ENCODE measurements at places on chromosomes 7 and 10.
A peak's percentile ranks its signal among the peaks of the same experiment; 100 is the strongest.

- no peak for DNase-seq
Measured at GRCh38 chr10:38025283-38025682, 14.8 kb downstream of the ZNF33A start.

DNA sequence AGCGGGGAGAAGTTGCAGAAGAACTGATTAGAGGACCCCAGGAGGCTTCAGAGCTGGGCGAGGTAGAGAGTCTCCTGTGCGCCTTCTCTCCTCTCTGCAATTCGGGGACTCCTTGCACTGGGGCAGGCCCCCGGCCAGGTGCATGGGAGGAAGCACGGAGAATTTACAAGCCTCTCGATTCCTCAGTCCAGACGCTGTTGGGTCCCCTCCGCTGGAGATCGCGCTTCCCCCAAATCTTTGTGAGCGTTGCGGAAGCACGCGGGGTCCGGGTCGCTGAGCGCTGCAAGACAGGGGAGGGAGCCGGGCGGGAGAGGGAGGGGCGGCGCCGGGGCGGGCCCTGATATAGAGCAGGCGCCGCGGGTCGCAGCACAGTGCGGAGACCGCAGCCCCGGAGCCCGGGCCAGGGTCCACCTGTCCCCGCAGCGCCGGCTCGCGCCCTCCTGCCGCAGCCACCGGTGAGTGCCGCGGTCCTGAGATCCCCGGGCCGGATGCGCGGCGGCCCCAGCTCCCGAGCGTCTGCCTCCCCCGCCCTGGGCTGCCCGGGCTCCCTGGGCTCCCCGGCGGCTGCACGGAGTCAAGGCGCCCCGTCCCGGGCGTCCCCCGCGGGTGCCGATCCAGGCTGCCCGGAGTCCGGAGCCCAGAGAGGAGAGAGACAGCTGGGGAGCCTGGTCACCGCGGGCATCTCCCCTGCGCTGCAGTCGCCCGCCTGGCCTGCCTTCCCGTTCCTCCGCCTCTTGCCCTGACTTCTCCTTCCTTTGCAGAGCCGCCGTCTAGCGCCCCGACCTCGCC is at the start of gene PLAU:
Gene PLAU, plus strand, starts transcription at position 369 of the 789 bp plus-strand sequence. CDS start 424 bp downstream, outside the sequence.
- peak; percentile 32 for DNase-seq

- DNase-seq, result peak; percentile 99
Measured at GRCh38 chr10:71085689-71086438, 126.5 kb upstream of the UNC5B start.

DNA sequence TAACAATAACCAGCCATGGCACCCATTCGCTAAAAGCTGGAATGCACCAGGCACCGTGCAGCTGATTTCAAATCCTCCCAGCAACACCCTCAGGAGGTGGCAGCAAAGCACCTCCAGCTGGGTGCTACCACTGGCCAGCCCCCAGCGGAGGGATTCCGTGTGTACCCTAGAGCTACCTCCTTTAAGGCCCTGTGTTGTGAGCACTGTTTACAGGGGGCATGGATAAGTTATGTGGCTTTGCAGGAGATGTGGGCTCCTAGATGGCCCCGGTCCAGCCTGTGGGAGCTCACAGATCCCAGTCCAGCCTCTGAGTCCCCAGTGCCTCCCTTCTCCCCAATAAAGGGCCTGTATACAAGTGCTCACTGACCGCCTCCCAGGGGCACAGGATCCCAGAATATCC is 27.1 kb downstream of the TNRC18 start:
- DNase-seq, result peak; percentile 49

DNA sequence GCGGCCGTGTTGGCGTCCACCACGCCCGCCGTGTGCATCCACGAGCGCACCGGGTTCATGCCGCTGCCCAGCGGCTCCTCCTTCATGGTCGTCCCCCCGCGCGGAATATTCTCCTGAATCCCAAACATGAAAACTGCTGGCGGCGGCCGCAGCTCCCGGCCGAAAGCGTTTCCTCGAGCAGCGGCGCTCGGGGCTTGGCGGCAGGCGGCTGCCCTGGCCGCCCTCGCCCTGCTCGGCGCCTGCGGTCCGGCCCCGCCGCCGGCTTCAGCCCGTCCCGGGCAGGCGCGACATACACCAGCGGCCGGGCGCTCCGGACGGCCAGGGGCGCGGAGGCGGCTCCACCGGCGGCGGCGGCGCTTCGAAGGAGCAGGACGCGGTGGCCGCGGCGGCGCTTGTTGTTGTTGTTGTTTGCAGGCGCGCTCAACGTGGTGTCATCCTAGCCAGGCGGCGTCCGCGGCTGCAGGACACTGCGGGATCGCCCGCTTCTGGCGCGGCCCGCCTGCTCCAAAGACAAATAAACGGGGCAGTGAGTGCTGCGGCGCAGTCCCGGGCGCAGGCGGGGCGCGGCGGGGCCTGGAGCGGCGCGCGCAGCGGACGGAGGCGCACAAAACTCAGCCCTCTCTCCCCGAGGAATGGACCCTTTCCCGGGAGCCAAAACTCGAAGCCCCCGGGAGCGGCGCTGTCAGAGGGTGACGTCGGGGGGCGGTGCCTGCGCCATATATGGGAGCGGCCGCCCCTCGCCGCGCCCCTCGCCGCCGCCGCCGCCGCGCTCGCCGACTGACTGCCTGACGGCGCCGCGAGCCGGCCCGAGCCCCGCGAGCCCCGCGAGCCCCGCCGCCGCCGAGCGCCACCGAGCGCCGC is at the start of gene EBF3:
Gene EBF3, minus strand, starts transcription at position 634 of the 861 bp plus-strand sequence. Its CDS starts 506 bp downstream, at position 128.
- DNase-seq, result peak; percentile 83

GRCh38 chr7:8365499-8366110 is 67.8 kb upstream of the NXPH1 start:
- peak; percentile 75 for DNase-seq

GRCh38 chr7:82705517-82706260 is 262.1 kb upstream of the CACNA2D1 start:
- DNase-seq, result no peak

- peak; percentile 4 for DNase-seq
Measured at GRCh38 chr10:117112220-117112619, 25.9 kb downstream of the VAX1 start.

DNA sequence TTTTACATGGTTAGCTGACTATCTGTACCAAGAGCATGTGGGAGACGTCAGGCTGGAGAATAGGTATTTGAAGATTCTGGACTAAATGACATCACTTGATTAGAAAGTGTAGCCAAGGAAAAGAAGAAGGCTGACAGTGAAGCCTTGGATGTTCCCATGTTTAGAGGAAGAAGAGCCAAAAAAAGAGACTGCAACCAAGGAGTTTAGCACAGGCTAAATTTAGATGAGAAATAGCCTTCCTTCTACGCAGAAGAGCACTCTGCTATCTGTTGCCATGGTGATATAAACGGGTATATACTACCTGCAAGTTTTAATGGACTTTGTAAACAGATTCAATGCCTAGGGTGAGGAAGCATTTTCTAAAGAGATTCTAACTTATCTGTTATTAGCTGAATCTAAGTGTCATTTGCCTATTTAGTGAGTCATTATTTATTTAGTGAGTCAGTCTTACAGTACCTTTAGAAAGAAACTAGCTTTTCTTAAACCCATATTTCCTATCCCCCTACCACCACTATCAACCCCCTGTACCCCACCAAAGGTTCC is 69.8 kb downstream of the CDK6 start:
- DNase-seq, result no peak

- peak; percentile 78 for DNase-seq
Measured at GRCh38 chr7:4712281-4713182, 30.4 kb downstream of the FOXK1 start.

- no peak for DNase-seq
Measured at GRCh38 chr7:116692401-116693308, 20.7 kb downstream of the MET start.

DNA sequence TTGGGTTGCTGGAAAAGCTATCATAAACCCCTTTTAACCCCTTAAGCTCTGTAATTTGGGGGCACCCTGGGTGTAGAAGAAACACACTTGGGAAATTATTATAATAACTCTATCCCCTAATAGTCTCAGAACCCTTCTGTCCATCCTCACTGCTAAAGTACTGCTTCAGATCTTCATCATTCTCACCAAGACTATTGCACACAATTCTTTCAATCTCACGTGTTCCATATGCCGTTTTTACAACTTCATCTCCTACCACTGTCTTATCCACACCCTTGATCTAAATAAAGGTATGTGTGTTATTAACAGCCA is 15.8 kb downstream of the ANKRD22 start:
- DNase-seq, result no peak

DNA sequence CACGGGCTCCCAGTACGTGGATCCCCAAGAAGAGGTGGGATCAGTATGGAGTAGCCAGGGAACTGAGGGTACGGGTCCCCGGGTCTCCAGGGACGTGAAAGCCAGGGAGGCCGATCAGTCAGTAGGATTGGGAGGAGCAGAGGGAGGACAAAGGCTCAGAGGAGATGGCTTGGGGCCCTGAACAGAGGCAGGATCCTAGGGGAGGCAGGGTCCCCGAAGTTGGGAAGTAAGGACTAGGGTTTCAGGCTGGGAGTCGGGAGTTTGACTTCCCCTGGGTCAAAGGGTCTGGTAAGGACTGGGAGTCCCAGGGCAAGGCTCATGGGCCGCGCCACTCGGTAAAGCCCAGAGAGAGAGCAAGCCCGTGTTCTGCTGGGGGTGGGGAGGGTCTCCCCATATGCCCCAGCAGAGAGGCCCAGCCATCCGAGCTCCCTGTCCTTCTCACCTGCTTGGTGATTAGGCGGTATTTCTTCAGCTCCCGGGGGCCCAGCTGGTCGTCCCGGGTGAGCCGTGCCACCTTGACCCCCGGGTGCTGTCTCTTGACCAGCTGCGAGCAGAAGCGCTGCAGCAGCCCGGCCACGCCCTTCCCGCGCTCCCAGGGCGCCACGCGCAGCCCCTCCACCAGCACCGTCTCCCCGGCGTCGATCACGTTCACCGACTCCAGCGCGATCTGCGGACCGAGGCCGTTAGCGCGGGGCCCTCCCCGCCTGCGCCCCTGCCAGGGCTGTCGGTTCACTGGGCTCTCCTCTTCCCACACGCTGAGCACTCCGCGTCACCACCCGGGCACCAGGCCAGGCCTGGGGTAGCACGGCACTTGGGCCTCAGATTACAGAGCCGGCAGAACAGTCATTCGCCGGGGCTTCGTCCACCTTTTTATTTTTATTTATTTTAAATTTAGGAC is 7.0 kb downstream of the NAT16 start:
- DNase-seq, result no peak

DNA sequence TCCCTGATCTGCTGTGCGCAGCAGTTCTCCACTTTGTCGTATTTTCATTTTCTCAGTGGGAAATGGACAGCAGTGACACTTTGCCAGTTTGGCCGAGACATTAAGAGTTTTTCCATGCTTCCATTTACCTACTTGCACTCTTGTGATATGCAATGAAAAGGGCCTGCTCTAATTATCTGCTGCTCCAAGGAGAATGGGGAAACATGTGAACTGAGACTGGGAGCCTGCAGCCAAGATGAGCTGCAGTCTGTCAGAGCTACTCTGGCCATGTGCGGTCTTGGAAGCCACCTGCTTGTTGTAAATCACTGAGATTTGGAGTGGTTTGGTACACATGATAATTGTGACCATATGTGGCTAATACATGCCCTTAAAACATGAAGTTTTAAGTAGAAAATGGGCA is 586.6 kb upstream of the POT1 start:
- peak; percentile 64 for DNase-seq

- DNase-seq, result no peak
Measured at GRCh38 chr10:48550071-48550691, 54.7 kb downstream of the ARHGAP22 start.

DNA sequence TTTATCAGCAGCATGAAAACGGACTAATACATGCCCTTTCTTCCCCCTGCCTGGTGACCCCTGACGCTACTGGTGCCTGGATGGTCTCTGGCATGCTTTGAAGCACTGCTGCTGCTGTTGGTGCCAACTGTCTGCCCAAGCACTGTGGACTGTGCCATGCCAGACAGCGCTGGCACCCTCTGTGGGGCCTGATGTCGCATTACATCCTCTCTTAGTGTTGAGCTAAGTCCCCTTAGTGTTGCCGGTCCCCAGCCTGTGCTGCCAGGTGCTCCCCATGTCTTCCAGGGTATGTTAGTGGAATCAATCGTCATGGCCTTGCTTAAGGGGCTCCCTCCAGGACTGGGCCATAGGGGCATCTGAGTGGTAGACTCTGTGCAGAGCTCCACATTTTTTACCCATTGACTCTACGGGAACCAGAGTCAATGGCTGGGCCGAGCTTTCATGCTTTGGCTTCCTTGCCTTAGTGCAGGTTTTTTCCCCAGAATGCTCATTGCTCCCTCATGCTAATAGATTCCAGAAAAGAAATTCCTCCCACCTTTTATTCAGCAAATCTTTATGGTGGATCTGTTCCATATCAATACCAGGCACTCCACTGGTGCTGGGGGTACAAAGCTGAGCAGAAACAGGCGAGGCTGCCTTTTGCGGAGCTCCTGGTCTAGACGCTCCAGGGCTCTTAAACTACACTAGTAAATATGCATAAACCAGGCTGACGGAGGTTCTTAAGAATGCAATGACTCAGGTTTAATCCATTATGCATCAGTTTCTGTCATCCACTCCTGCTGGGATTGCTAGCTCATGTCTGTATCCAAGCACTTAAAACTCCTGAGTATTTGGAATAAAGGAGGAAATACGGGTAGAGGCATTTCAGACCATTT is 21.8 kb upstream of the MRC1 start:
- DNase-seq, result peak; percentile 14

- DNase-seq, result no peak
Measured at GRCh38 chr10:77505431-77506334, 131.9 kb downstream of the KCNMA1 start.

- no peak for DNase-seq
Measured at GRCh38 chr10:7483848-7484247, 73.0 kb upstream of the SFMBT2 start.

GRCh38 chr10:63574011-63574410 is 52.8 kb downstream of the REEP3 start:
- DNase-seq, result no peak

- no peak for DNase-seq
Measured at GRCh38 chr10:14612873-14613587, 161.7 kb downstream of the FAM107B start.

DNA sequence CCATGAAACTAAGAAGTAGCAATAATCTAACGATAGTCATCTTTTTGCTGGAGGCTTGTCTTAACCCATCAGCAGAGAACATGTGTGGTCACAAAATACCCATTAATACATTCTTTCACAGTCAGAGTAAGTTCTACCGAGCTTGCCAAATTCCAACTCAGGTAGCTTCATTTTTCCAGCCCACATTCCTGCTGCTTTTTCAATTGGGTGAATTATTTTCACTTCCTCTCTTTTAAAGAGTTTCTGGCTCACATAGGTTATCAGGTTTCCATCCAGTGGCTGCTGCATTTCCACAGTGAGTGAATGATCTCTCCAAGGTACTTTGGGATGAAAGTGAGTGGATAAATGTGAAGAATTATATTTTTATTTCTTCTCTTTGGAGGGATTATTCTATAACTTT is 233.1 kb downstream of the SEMA3E start:
- DNase-seq, result no peak

- peak; percentile 13 for DNase-seq
Measured at GRCh38 chr7:36512616-36513015, 123.0 kb downstream of the ANLN start.

GRCh38 chr10:22713853-22714478 is 412 bp downstream of the PIP4K2A start:
- peak; percentile 36 for DNase-seq

- no peak for DNase-seq
Measured at GRCh38 chr7:122188785-122189184, 44.7 kb upstream of the AASS start.

DNA sequence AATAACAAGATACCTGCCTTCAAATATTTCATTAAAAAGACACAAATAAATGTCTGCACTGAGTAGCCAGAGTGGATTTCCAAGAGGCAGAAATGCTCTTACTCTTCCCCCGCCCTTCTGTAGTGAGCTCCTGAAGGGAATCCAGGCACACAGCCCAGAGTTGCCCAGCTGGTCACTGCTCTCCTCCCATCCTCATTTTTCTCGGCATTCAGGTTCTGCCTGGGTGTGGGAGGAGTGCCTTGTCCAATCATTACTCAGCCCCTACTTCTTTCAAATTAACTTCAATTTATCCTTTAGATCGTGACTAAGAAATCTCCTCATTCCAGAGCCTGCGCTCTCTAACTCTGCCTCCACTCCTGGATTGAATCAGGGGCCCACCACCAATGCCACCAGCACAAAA is 12.2 kb downstream of the CCDC6 start:
- peak; percentile 6 for DNase-seq

Measured in NCI-H82 (cell line).